Renal cortex interstitium (tissue), 15 donors: ENCODE measurements at places on chromosomes 2 and 18.

- no peak for DNase-seq
Observed at GRCh38 chr2:75021672-75022071, 63.2 kb downstream of the POLE4 start.

DNA sequence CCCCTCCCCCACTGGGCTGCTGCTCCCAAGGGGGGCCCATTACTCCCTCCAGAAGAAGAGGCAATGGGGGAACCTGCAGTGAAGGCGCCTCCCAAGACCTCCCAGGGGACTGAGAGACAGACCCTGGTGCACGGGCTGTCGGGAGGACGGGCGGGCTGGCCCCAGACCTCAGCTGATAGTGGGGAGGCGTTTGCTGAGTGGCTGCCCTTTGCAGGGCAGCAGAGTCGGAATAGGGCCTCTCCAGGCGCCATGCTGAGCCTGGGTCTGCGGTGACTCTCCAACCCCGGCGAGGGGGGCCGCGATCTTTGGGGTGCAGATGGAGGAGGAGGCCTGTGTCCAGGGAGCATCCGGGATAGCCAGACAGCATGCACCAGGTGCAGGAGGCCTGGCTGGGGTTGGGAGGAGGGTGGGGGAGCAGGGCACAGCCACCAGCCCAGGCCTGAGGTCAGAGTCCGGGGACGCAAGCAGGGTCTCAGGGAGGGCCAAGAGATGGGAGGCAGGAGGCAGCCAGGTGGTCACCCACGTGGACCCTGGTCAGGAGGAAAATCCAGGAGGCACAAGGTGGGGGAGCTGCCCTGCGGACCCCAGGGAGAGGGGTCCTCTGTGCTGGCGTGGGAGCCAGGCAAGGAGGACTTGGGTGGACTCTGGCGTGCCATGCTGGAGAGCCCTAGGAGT, 11.0 kb downstream of the CROCC2 start:
- DNase-seq, result no peak

DNA sequence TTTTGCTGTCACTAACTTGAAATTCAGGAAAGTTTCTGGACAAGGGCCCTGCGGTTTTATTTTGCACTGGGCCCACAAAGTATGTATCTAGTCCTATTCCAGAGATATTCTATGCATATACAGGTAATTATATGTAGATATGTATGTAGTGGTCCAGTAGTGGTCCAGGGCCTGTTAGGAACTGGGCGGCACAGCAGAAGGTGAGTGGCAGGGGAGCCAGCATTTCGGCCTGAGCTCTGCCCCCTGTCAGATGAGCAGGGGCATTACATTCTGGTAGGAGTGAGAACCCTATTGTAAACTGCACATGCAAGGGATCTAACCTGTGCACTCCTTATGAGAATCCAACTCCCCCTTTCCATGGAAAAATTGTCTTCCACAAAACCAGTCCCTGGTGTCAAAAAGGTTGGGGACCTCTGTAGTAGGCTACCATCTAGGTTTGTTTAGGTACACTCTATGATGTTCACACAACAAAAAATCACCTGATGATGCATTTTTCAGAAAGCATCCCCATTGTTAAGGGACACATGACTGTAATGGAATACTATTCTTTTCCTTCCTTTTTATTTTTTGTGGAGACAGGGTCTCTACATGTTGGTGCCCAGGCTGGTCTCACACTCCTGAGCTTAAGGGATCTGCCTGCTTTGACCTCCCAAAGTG, 2.8 kb upstream of the PPP4R3B start:
- DNase-seq, result no peak

DNA sequence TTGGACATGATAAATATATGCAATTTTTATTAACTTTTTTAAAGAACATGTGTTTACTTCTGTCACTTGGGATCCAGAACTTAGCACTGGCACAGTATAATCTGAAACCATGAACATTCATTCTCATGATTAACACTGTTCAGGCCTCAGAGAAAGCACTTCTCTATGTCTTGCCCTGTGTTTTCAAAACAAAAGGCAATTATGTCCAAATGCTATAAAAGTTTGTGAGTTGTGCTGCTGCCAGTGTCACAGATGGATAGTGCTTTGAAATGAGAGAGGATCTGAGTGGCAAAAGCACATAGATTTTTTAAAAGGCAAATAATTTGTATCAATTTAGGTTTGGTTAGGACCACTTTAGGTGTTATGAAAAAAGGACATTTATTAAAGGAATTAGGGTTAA, 470.5 kb upstream of the FAM98A start:
- no peak for DNase-seq

- DNase-seq, result no peak
Observed at GRCh38 chr2:84942964-84943421, 28.0 kb upstream of the KCMF1 start.

DNA sequence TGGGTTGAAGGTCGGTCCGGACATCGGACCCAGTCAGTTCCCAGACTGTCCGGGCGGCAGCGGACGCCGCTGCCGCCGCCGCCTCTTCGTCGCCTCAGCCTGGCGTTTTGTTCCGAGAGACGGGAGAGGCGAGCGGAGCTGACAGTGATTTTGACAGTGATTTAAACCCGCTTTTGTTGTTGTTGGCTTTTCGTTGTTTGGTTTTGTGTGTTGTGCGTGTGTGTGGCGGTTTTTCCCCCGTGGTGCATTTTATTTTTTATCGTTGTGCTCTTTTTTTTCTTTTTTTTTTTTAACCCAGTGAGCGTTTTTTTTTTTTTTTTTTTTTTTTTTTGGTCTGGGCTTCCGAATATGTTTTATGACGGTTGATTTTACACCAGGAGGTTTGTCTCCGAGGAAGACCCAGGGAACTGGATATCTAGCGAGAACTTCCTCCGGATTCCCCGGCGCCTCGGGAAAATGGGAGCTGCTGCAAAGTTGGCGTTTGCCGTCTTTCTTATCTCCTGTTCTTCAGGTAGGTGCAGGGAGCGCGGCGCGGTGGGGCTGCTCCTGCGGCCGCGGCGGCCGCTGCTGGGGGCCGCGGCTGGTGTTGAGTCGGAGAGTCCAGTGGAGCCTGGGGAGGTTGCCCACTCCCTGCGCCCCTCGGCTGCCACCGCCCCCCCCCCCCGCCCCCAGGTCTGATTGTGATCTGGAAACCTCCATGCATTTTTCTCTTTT, at the start of gene ACVR2A:
TSS of gene ACVR2A (plus strand) at position 333 of the 714 bp plus-strand sequence. CDS start at position 457, 124 bp downstream.
- DNase-seq, result peak; percentile 51

DNA sequence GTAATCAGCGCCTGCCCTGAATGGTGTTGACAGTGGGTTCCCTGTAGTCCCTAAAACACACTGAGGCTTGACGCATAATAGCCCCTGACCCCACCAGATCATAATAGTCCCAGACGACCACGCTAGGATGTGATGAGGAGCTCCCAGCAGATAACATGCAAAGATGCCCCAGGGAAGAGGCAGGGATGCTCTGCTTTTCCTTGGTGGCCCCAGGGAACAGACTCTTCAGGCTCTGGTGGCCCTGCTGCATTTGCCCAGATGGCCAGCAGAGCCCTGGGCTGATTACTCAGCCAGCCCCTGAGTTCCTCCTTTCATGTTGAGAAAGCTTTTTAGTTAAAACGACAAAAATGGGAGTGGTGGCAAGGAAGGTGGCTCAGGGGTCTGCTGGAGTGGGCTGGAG, 5.9 kb upstream of the NCKAP5 start:
- DNase-seq, result no peak

DNA sequence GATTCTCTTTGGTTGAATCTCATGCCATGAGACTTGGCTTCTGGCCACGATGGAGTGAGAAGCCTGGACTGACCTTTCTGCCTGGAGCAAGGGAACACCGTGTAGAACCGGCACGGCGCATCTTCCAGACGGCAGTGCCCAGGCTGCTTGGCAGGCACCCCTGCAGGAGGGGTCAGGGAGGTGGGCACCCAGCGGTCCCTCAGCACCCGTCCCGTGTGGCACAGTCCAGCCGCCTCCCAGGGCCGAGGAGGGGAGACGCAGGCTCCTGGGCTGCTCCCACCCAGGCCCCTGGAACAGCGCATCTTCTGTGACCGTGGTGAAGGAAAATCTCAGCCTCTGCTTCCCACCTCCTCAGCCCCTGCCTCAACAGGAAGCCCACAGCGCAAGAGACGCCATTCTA, 95.7 kb downstream of the CMPK2 start:
- DNase-seq, result no peak

- no peak for DNase-seq
Observed at GRCh38 chr2:53033411-53033810, 734.2 kb upstream of the CHAC2 start.

DNA sequence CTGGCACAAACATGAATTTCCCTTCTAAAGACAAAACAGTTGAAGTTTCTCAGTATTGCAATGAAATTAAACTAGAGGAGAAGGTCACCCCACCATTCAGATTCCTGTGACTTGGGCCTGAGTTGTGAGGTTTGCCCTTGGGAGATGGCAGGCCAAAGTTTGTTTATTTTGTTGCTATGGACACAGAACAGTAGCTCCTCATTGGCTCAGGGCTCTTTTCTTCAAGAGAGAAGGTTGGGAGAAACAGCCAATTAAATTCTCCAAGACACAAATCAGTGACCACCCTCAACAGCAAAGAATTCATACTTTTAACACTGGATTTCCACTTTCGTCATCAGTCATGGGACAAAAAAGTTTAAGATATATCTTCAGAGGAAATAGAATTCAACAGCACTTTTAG, at the start of gene FLACC1:
TSS of gene FLACC1 (minus strand) at position 125 of the 400 bp plus-strand sequence. CDS start 5,941 bp downstream, outside the sequence.
- DNase-seq, result peak; percentile 84

GRCh38 chr2:33219114-33219513, 257.3 kb upstream of the RASGRP3 start:
- no peak for DNase-seq

GRCh38 chr2:43853141-43854081, 14.6 kb downstream of the ABCG8 start:
- DNase-seq, result no peak

DNA sequence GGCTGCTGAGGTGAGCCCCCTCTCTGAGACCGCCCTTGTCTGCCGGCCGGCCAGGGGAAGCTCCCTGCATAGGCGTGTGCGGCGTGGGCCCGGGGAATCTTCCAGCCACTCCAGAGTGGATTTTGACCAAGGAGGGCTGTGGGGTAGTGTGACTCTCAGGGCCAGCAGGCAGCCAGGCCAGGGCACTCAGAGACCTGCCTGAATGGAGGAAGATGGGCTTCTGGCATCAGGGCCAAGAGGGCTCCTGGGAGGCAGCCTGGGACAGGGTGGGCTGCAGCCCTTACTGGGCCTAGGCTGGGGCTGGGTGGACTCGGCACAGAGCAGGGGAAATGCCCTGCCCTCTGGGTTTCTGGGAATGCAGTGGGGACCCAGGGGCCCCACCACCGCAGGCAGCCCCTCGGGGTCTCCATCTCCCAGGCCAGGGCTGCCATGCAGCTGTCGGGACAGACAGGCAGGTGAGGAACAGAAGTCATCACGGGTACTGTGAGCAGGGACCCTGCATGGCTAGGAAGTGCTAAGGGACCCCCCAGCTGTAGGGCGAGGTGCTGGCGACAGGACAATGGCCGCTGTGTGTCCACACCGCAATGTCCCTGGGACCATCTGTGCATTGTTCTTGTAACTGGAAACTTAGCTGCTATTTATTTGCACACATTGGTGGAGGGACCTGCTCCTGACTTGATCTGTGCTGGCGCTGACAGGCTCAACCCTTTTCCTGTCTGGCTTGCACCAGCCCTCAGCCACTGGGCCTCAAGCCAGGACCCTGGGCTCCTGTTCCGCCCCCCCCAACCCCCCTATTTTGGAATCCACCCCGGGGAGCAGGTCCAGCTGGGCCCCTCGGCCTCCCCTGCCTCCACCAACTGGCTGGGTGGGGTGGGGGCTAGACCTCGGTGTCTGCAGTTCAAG, 4.1 kb downstream of the PDCD1 start:
- DNase-seq, result no peak

DNA sequence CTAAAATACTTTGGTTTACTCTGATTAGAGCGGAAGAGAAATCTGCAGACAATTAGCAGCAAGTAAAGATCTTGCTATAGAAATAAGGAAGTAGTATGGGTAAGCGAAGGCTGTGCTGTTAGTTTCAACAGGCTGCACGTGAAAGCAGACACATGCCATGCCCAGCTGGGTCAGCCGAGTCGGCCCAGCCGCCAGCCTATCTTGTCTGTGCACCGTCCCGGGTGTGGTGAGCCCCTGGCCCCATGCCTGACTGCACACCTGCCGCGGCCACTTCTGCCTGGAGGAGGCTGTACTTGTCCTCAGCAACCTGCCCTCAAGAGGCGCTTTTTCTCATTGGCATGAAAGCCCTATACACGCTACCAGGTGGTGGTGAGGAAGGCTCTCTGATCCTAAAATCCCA, 185.5 kb downstream of the SEPTIN10 start:
- DNase-seq, result no peak

DNA sequence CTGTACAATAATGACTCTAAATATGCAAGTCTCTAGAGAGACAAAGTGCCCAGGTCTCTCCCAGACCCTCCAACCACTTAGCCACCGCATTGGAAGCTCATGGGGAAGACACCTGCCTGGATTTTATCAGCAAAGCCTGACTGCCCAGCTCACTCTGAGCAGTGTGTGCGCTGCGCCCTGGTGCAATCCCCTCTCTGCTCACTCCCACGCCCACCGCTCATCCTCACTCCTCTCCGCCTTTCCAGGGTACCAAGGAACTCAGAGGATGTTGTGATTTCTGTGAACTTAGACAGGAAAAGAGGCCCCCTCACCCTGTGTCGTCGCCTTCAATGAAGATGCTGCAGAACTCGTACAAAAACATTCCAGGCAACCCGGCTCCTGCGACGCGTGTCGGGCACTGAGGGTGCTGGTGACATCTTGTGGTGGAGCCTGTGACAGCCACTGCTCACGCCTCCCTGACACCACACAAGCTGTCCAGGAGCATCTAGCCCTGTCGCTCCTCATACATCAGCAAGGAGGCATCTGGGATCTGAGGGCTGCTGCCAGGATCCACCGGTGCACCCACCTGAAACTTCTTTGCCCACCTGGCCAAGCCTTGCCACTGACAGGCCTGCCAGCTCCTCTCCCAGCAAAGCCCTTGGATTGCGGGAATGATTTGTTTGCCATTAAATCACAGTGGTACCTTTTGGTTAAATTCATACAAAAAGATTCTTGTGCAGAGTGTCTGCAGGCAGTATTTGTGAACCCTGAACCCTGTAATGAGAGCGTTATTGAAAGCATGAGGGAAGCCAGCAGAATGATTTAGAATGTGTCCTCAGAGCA, 220.4 kb downstream of the ZNF516 start:
- DNase-seq, result no peak

- no peak for DNase-seq
Observed at GRCh38 chr18:44041961-44042360, 638.7 kb upstream of the SETBP1 start.

DNA sequence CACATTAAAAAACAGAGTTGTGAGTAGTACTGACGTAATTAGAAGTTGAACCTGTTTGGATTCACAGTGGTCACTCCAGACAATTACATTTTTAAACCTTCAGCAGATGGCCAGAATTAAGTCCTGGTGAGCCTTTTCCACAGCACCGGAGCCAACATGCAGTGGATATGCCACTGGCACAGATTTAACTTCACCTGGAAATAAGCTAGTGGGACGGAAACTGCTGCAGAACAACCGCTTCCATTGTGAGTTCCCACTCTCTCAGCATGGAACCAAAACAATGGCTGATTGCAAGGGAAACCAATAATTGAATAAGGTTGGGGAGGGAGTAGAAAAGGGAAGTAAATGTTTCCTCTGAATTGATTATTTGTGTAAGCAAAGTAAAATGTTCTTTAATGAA, 515.1 kb downstream of the STK39 start:
- no peak for DNase-seq
